ENCODE measurements at places on chromosomes 7 and 10. TPM values are rescaled to one million over a fixed set of nuclear protein-coding genes. Genes with fewer than 3 reads are reported as not detected.
A peak's percentile ranks its signal among the peaks of the same experiment; 100 is the strongest.

GRCh38 chr10:7258948-7259523, 151.8 kb downstream of the SFMBT2 start:
- no peak for DNase-seq

Gene EPDR1
- 305 TPM for total RNA-seq

Gene MBL2
- total RNA-seq, result 0.17 TPM

DNA sequence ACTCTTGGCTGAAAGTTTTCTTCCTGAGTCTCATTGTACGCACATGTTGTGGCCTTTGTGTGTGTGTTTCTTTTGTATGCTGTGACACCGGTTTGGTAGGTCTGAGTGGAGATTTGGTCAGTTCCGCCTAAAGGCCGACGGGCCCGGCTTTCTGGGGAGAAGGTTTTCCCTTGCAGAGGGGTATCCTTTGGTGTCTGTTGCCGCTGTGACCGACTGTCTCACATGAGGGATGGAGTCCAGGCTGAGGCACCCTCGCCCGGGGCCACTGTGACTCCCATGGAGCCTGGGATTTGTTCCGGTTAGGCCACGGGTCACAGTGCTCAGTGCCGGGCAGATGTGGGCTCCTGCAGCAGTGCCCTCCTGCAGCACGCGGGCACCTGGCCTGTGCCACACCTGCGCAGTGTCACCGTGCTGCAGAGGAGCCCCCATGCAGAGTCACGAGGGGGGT, 19.4 kb downstream of the INPP5A start:
- no peak for DNase-seq

DNA sequence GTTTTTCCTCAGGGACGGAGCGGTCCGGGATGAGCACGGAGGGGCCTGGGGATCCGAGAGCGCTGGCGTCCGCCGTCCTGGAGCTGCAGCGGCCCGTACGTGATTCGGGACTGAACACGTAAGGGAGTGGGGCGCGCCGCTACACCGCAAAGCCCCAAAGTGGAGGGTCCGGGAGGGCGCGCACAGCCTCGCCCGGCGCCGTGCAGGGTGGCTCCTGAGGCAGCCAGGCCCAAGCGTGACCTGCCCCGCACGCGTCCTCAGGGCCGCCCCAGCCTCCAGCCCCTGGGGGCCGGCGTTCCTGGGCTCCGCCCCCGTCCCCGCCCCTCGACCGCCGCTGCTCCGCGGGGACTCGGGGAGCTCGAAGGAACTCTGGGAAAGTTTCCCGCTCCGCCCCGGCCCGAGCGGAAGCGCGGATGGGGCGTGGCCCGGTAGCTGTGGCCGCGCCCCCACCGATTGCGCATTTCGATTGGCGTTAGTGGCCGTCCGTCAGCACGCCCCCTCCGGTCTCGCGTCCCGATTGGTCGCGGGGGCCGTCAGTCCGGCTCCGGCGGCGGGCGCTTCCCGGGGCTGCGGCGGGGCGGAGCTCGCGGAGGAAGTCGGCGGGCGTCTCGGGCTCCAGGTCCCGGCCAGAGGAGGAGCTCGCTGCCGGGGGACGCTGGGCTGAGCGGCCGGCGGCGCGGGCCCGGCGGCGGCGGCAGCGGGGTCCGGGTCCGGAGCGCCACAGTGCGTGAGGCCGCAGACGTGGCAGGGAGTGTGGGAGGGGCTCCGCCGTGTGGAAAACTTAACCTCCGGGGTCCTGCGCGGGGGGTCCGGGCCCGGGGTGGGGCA, at the start of the genes ANKRD16 and FBH1:
Gene ANKRD16 (minus strand): TSS at position 270 of the 828 bp plus-strand sequence. CDS start 539 bp downstream, outside the sequence.
Gene FBH1 (plus strand): TSS at position 620 of the 828 bp plus-strand sequence. CDS start 103 bp downstream, at position 723.
- DNase-seq, result peak; percentile 100

Gene HSPA12A
- total RNA-seq, result 18.1 TPM

Gene TACR2
- total RNA-seq, result not detected

Gene AFAP1L2
- 9.0 TPM for total RNA-seq

Gene SP4
- 2.5 TPM for total RNA-seq

GRCh38 chr10:90958781-90959180, 37.9 kb upstream of the ANKRD1 start:
- DNase-seq, result no peak

Gene CYP3A7
- not detected for total RNA-seq

Gene OPN1SW
- total RNA-seq, result not detected

- DNase-seq, result no peak
These were observed 29.7 kb downstream of the IMMP2L start for GRCh38 chr7:111532625-111533024.

Gene PNLIPRP3
- total RNA-seq, result not detected

DNA sequence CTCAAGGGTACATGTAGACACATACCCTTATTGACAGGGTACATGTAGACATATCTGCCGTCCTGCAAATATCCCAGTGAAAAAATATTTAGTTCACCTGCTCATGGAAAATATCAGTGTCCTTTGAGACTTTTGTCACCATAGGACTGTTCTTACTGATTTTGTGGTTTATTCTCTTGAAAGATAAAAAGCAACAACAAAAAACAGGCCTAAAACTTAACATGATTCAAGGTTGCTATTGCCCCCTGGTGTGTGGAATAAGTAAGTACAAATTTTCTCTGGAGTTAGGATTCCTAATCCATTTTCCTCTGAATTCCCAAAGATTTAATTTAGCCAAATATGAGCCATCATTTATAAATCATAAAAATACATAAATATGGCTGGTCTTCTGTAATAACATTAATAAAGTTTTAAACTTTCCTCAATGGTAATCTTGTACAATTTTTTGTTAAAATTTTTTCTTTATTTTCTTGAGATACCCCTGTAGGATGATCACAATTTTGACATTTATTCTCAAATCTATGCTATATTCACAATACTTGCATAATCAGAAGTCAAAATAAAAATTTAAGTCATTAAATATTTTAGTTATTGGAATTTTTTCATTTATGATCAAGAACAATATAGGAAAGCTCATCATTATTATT, 741.4 kb upstream of the POT1 start:
- DNase-seq, result peak; percentile 33

Gene PTER
- 20.6 TPM for total RNA-seq

GRCh38 chr10:96740579-96741281, 20.4 kb upstream of the PIK3AP1 start:
- DNase-seq, result no peak

Measured in Caki2 (cell line).